ENCODE measurements at places on chromosomes 5 and 9.

GRCh38 chr5:159536166-159536565 is 205.9 kb upstream of the IL12B start:
- no peak for DNase-seq

DNA sequence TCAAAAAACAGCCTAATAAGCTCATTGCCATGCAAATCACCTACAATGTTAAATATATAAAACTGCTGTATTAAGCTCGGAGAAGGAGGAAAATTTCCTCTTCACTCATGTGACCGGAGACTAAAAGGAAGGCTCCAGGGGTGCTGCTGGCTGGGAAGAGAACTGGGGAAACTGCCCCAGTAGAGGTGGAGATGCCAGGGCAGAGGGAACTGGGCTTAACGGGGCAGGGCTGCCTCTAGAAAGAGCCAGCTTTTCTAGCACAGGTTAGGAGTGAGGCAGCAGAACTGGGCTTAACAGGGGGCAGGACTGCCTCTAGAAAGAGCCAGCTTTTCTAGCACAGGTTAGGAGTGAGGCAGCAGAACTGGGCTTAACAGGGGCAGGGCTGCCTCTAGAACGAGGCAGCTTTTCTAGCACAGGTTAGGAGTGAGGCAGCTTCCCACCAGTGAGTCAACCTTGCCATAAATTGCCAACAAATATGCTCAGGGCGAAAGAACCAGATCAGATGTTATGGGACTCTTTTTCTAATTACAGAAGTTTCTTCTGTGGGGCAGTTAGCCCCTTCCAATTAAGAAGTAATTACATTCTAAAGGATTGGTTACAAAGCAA is 115.3 kb downstream of the FANCC start:
- DNase-seq, result no peak

- DNase-seq, result no peak
These were observed 1028.5 kb downstream of the CDH18 start for GRCh38 chr5:18959535-18959934.

GRCh38 chr5:115461506-115462290 is 82.9 kb downstream of the FEM1C start:
- no peak for DNase-seq
